Stimulated activated CD4-positive, alpha-beta T cell treated with anti-CD3 and anti-CD28 coated beads, Interleukin-12 subunit alpha, Interleukin-12 subunit beta, amount 100 ng/mL, for 4 hours (primary cell): ENCODE measurements at places on chromosomes 11 and 22.

DNA sequence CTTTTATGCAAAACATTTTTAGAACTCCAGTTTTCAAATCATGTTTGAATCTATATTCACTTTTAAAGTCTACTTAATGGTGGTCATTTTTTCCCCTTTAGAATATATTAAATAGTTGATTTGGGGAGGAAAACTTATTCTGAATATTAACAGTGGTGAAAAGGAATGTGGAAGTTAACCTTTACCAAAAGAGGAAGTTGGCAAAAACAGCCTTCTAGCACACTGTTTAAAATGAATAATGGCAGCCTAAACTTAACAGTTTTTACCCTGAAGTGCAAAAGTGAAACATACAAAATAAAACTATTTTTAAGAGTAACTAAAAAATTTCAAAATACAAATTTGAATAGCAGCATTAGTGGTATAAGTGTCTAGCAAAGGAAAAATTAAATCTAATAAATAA, 86.4 kb downstream of the GRK3 start:
- no peak for DNase-seq

GRCh38 chr11:30282289-30282631, 40.6 kb upstream of the ARL14EP start:
- no peak for DNase-seq

DNA sequence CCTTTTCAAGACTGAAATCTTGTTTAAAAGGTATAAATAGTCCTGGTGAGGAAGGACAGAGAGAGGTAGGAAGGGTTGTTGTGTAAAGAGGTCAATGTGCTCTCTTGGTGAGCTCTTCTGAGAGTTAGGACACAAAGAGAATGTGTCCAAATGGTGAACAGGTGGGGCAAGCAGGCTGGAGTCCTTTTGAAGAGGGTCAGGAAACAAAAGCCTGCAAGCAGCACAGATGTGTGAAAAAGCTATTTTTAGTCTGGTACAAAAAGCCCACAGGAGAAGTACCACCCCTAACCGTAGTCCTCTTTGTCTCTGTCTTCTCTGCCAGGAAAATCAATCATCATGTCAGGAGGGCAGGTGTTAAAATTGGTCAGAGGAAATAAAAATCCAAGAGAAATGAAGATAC, 54.4 kb upstream of the SYN3 start:
- DNase-seq: no peak

DNA sequence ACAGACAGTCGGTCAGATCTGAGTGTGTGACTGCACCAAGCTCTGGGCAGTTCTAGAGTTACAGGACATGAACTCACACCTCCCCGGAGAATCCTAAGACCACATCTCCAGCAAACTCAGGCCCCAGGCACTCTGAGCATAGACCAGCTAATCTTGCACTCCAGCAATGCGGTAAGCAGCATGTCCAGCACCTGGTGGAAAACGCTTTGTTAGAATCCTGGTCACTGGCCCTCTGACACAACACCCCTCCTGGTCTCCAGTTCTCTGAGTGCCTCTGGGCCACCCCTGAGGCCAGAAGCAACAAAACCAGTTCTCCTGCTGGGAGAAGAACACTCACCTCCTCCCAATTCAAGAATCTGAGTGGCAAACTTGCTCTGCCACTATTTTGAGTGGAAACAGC, 82.7 kb upstream of the TMEM45B start:
- no peak for DNase-seq

GRCh38 chr11:2701230-2701629, 1.4 kb upstream of the KCNQ1OT1 start:
- DNase-seq: no peak

DNA sequence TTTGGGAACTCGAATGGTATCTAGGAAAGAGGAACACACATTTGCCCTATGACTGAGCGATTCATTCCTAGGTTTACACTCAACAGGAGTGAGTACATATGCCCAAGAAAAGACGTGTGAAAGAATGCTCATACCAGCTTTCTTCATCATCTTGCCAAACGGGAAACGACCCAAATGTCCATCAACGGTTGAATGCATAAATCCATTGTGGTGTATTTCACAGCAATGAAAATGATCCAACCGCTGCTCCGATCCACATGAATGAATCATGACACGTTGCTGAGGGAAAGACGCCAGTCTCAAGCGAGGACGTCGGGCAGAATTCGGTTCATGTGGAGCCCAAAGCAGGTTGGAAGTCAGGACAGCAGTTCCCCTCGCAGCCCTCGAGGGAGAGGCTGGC, 71.5 kb downstream of the CYTH4 start:
- no peak for DNase-seq

DNA sequence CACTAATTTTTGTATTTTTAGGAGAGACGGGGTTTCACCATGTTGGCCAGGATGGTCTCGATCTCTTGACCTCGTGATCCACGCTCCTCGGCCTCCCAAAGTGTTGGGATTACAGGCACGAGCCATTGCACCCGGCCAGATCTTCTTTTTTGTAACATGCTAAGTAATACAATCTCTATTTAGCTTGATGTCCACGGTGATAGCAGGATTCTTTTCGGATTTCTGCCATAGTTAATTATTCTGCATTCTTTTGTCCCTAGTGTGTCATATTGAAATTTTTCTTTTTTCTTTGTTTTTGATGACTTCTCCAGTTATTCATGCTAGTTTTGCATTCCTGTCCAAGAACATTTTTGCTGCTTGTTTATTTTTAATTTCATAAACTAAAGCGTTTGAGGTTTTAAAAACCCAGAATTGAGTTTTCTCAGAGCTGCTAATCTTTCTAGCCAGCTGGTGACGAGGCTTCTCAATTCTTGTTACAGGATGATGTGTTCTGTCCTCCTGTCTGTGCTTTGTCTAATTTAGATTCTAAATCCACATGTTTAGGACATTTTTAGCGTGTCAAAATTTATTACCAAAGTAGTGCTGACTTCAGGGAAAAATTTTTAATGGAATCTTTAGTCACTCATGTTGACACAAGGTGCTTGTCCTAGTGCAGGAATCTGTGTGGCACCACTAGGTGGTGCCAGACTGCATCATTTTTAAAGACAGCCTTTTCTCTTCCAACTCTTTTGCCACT, 21.8 kb downstream of the NF2 start:
- DNase-seq: peak; percentile 18

DNA sequence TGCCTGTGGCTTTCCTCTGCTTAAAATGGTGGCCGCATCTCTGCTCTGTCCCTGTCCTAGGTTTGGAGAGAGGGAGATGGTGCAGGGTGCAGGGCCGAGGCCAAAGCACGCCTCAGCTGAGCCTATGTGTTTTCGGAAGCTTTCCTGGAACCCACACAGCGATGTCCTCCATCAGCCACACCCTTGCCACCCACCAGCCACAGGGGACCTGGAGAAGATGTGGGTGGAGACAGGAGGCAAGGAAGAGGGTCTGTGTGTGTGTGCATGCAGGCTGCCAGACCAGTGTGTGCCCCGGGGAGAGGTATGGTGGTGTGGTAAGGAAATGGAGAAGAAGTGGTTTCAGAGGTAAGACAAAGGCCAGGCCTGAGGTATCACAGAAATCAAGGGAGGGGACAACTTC, 155.7 kb downstream of the TBC1D22A start:
- DNase-seq: no peak

DNA sequence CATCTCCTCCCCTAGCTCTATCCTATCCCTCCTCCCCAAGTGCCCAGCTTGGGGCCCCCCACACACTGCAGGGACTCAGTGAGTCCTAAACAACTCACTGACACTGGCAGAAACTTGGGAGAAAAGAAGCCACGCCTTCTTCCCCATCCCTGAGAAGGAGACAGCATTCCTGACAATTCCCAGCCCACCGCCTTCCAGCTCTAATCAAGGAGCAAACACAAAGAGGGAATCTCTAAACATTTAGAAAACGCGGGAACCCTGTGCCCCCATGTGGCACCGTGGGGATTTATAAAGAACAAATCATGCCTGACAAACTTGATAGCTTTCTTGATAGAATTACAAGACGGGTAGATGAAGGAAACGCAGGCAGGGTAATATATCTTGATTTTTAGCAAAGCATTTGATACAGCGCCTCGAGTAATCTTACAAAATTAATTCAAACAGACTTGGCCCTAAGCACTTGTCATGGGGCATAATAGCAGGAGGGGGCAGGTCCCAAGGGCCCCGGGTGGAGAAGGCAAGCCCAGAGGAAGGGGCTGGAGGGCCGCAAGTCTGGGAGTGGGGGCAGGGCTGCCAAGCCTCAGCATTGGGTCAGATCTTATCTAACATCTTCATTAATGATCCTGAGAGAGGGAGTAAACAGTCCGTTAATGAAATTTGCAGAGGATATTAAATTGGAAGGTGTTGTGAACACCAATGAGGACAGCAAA, 4.5 kb downstream of the CHST1 start:
- DNase-seq: no peak

GRCh38 chr11:104169091-104169490, 5.1 kb upstream of the PDGFD start:
- no peak for DNase-seq

DNA sequence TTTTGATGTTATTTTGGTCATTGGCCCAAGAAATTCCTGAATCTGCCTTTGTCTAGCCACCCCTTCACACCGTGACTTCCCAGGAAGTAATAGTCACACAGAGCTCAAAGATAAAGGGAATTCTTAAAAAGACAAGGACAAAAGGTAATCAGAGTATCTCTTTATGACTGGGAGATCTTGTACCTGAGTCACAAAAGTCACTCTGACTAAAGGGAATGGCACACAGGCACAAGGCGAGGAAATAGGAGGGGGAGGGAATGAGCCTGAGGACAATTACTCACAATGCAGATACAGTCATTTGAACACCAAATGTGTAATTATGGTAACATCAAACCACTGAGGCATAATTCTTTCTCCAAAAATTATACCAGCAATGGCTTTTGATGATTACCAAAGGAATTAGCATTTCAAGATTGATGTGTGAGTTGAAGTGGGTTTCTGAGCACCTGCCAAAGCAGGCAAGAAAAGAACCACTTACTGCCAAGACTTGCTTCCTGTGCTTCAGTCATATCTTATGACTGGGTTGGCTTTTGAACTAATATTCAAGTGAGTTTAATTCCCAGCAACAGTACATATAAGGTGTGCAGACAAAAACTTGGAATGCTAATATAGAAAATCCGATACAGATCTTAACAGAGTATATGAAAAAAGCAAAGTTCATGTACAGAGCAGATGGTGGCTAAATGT, 856.4 kb downstream of the LRRC4C start:
- no peak for DNase-seq

DNA sequence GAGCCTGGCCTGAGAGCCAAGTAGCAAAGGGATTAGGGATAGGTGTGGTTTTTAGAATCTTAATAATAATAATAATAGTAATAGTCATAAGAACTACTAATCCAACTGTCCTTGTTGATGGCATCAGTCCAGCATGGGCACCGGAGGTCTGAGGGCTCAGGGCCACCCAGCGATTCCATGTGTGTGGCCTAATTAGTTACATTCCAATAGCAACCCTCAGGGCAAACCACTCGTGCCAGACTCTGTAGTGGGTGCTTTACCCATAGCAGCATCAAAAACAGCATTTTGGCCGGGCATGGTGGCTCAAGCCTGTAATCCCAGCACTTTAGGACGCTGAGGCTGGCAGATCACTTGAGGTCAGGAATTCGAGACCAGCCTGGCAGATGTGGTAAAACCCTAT, 19.0 kb upstream of the MYH9 start:
- DNase-seq: no peak

DNA sequence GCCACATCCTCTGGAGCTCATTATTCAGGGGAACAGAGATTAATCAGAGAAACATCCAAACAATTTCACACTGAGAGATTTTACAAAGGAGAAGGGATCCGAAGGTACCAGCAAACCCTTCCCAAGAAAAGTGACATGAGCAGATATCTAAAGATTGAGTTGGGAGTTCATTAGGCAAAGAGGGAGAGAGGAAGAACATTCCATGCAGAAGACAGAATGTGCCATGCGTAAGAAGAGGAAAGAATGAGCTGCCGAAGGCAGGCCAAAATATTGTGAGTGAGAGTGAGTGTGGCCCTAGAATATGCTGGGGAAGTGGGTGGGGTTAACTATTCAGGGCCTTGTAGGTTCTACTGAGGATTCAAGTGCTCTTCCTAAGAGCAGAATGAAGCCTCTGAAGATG, 50.0 kb upstream of the LYVE1 start:
- DNase-seq: no peak

DNA sequence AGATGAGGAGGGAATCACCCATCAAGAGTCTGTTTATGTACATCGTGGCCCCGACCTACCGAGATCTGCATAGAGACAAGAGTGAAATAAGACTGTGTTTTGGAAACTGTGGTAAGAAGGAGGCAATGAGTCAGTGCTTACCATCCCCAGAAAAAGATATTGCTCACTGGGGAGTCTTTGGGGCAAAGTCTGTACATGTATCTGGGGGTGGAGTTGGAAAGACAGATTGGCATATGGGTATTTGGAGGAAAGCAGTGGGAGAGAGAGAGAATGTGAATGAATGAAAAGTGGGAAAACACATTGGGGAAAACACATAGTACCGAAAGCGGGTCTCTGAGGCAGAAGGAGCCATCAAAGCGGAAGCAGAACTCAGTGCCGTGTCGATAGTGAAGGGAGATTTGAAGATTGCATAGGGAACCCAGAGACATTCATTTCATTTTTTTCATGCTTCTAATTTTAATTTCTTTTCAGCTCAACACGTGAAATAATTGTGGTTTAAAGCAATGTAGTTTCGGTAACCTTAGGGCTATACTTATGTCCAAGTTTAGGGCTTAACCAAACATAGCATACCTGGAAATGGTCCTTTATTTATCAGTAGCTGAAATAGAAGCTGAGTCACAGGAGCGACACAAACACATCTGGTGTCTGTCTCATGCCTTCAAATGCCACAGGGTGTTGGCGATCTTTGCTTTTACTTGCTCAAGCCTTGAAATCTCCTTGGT, 98.6 kb upstream of the CD44 start:
- peak; percentile 37 for DNase-seq

DNA sequence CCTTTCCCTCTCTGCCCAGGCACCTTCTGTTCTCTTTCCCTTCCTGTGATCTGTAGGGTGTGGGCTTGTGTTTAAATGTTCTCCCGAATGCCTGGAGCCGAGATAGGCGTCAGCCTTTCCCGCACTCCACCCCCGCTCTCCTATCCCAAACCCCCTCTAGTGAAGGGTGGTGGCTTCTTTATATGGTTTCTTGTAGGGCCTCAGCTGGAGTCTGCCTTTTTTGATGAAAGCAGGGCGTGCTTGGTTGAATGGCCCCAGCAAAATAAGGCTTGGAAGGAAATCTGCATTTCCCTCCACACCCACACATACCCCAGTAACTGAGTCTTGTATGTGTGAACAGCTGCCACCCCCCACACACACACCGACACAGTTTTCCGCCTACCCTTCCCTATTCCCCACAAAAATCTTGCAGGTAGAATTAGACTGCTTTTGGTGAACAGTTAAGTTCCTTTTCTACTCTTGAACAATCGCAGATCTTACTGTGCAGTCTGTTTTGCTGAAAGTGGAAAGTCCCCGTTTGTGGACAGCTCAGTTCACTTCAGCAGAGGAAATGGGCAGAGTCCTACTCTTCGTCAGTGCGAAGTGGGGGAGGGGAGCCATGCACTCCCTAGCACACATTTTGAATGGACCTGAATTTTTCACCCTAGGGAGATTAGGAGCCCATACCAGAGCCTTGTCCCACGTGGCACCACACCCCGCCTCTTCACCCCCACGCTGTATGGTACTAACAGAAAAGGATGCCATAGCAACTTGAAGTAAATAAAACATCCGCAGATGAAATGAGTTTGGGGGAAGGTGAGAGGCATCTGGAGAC, 25.5 kb upstream of the GRK2 start:
- peak; percentile 64 for DNase-seq
